ENCODE measurements at places on chromosomes 5 and 9. TPM values are rescaled to one million over a fixed set of nuclear protein-coding genes. Genes with fewer than 3 reads are reported as not detected.

ZNF367 gene
- total RNA-seq = 6.1 TPM

PTPRD gene
- total RNA-seq = 49.5 TPM

FOXD4L6 gene
- 0.26 TPM for total RNA-seq

QRFP gene
- 0.16 TPM for total RNA-seq

PCDHGA2 gene
- total RNA-seq = 2.0 TPM

MYOZ3 gene
- 3.1 TPM for total RNA-seq

SEMA6A gene
- 24.8 TPM for total RNA-seq

PCDHA1 gene
- not detected for total RNA-seq

GARIN3 gene
- total RNA-seq = not detected

- no peak for DNase-seq
These were observed 27.7 kb upstream of the MEIKIN start for GRCh38 chr5:131973089-131973712.

- DNase-seq = peak; percentile 74
These were observed 23.4 kb upstream of the ZBTB43 start for GRCh38 chr9:126781186-126782052.

- DNase-seq = no peak
These were observed 1.5 kb upstream of the RNF180 start for GRCh38 chr5:64164166-64164565.

GRCh38 chr9:133768859-133769510 is 30.8 kb upstream of the SARDH start:
- peak; percentile 26 for DNase-seq

DNA sequence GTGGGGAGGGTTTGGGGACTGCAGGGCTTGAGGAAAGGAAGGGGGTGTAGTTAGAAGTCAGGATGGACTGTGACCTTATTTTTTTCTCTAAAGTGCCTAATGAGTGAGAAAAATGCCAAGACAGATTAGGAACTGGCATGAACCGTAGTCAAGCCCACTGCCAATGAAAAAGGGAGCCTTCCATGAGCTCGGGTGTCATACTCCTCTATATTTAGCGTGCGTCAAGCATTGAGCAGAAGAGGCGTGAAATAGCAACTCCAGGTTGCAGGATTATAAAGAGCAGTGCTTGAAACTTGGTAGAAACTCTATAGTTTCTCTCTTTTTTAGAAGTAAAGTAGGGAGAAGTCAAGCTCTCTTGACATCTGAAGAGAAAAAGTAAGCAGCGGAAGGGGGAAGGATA is 1.8 kb downstream of the SGCD start:
- no peak for DNase-seq

GRCh38 chr5:96880444-96881164 is 4.3 kb downstream of the ERAP2 start:
- no peak for DNase-seq

DNA sequence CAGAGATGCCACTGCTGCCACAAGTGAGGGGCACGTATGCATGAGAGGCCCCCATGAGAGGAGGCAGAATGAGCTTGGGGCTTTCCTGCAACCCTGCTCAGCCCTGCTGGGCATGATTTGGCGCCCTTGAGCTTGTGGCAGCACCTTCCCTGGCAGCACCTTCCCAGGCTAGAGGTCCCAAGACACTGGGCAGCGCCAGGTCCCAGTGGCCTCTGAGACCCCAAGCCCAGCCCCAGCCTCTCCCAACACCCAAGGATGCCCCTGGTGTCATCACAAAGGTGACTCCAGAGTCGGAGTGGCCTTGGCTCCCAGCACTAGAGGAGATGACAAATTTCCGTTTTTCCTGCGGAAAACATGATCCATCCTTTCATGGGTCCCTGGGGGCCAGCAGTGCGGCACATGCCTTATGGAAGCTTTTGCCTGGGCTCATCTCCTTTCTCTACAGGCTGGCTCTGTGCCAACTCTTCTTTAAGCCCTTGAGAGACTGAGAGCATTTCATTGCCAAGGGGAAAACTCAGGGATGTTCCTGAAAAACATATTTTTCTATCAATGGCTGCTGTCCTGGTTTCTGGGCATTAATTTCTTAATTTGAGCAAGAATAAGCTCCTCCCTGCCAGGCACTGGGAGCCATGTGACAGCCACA is 77.1 kb upstream of the ADAMTS2 start:
- DNase-seq = no peak

DNA sequence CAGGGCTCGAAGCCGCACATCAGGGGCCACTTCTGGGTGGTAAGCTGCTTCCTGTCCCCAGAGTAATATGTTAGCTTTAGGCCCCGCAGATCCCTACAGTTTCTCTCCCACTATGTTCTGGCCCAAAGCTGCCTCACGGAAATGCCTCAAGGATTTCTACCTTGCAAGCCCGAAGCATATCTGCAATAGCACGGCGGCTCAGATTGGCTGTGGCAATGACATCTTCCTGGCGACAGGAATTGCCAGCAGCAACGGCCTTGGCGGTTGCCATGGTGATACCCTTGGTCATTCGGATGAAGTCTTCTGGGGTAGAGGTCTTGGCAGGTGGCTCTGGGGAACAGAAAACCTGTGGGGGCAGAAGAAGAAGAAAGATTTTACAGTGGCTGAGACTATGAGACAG is 10.3 kb upstream of the TPM2 start:
- DNase-seq = no peak

DNA sequence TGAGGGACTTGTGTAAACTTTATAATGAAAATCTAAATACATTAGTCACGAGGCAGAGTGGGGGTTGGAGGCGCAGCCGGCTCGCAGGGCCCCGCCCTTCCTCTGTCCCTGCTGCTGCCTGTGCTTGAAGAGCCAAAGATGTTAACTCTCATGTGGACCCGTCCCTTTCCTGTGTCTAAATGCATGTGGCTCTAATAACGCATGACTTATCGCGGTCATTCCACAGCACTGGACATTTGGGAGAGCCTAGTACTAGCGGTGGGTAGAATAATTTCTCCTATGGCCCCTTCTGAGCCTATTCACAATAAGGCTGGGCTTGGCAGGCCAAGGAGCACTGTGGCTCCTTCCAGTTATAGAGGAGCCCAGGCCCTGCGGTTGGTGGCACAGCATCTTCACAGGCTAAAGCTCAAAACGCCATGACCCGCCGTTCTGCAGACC is 82.3 kb upstream of the SIMC1 start:
- DNase-seq = no peak

- DNase-seq = peak; percentile 50
These were observed 8.6 kb downstream of the TEK start for GRCh38 chr9:27117489-27118135.

GRCh38 chr9:117189121-117189520 is 225.7 kb downstream of the ASTN2 start:
- no peak for DNase-seq

GRCh38 chr9:8388132-8388531 is 588.6 kb upstream of the DMAC1 start:
- no peak for DNase-seq

- DNase-seq = no peak
These were observed 664.8 kb upstream of the ZNF608 start for GRCh38 chr5:125411071-125411743.

DNA sequence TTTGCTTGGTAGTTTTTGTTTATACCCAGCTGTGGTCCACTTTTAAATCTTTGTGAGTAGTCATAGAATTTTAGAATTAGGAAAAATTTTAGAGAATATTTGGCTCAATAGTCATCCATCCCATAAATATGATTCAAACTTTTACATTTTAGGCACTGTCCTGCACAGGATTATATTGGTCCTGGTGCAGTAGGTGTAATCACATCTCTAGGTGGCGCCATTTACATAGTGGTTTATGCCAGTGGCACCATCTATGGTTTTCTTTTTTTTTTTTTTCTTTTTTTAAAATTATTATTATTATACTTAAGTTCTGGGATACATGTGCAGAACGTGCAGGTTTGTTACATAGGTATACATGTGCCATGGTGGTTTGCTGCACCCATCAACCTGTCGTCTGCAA is 260.7 kb upstream of the KCNN2 start:
- DNase-seq = no peak

DNA sequence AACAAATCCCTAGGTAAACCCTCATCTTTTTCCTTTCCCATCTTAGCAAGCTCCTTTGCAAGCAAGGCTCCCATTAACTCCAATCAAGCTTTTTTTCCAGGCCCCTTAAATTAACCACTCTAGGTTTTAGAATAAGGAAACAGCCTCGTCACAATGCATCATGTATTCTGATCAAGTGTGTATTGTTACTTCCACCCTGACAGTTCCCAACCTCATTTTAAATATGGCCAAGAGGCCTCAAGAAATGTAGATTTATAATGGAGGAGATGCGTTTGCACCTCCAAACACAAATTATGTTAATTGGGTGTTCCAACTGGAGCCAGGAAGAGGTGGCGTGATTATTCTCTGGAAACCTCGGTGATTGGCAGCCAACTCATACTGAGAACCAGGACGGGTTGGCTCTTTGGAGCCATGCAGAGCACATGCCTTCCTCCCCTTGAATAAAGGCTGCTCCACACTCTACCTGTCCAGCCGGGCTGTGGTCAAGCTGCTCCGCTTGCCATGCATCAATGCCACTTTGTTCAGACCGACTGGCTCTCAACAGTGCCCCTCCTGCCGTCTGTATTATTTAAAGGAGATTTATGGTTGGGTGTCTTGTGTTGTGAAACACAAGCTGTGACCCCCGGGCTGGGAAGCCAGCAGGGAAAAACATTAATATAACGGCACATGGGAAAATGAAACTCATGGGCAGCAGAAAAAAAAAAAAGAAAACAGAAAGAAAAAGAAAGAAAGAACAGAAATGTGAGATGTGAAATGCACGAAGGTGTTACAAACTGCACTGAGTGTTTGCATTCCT is 191.1 kb downstream of the EBF1 start:
- no peak for DNase-seq

DNA sequence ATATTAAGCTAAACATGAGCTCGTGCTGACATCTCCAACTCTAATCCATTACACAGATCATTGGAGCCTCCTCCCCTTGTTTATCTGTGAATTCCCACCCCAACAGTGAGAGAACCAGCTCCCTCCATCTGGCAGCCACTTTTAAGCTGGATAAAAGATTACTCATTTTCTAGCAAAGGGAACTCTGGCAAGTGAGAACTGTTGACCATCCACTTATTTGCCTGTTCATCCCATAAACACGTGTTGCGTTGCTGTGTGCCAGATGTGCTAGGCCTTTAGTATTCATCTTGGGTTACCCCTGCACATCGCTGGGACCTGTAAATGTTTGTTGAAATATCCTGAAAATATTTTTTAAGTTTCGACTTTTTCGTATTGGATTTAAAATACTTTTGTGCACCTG is 2.4 kb upstream of the TOR1A start:
- no peak for DNase-seq

- DNase-seq = no peak
These were observed 41.6 kb downstream of the CAAP1 start for GRCh38 chr9:26850995-26851394.

DNA sequence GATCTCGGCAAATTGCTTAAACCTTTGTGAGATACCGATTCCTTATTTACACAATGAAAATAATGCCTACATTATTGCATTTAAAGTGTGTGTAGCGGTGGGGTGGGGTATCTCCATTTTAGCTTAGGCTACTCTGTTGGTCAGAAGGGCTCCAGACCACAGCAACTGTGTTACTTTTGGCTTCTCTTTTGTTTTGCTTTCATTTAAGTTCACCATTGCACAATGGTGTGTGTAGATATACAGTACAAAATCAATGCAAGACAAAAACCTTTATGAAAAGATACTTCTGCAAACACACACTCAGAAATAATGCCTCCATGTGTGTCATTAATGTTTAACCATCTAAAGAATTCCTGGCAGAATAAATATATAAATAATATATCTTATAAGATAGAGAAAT is 279.4 kb downstream of the FBXL17 start:
- DNase-seq = no peak

DNA sequence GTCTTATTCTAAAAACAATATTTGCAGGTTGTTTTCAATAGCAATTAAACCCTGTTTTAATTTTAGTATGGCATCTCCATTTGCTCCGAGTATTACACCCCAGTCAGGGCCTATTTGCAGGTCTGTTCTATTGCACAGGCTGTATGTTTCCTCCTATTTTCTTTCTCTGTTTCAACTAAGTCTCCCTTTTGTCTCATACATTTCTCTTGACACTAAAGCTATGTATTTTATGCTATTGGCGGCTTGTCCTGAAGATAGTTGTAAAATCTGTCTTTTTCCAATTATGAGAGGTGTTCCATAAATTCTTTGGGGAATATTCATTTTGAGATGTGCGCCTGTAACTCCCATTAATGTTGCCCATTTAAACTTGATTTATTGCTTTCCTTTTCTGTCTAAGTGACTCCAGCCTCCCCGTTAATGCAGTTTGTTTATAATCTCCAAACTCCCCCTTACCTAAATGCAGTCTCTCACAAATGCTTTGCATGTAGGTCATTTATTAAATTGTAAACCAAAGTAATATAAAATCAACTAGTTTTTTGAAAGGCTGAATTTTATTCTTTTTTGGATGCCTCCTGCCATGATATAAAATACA is 262.4 kb downstream of the CDH12 start:
- no peak for DNase-seq
